ENCODE measurements at places on chromosomes 7 and 10. TPM values are rescaled to one million over a fixed set of nuclear protein-coding genes. Genes with fewer than 3 reads are reported as not detected.
A peak's percentile ranks its signal among the peaks of the same experiment; 100 is the strongest.

DNA sequence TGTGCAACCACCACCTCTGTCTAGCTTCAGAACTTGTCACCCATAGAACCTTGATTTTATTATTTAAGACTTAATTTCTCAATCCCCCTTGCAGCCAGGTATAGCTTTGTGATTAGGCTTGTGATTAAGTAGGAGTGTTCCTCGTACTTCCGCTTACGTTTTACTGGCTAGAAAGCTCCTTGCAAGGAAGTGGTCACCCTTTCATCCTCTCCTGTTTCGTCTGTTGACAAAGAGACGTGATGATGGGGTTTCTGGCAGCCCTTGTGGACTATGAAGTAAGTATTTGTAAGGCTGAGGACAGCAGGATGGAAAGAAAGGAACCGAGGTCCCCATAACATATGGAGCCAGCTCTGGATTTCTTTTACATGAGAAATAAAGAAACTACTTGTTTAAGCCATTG is 86.5 kb upstream of the KDM7A start:
- DNase-seq = no peak

RASA4B gene
- 6.7 TPM for total RNA-seq

DNA sequence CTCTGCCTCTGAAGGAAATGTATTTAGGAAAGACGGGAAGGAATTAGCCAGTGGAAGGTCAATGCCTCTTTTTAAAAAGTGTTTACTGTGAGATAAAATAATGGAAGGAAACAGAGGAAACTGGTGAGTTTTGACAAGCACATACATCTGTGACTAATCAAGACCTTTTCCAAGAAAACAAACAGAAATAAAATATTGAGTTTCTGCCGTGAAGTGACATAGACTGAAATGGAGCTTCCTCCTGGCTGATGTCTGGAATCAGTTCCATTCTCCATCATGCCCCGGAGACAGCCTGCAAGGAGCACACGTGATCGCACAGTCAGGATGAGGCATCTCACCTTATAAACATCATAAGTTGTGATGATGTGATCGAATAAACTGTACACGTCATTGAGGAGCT is 30.7 kb downstream of the TECTB start:
- peak; percentile 55 for DNase-seq

DNA sequence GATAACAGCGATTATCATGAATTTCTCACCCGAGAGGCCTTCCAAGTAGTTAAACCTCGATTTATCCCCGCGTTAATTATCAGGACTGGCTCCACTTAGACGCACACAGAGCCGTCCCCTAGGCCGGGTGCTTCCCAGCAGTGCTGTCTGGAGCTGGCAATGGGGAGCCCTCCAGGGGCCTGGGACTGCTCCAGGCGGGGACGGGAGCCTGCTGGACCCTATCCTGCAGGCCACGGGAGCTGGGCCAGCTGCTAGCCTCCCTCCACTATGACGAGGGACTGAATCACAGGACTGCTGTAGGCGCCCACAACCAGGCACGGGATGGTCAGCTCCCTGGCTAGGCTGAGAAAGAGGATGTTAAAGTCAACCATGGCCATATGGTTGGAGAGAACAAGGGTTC is 229.1 kb downstream of the ELFN1 start:
- DNase-seq = no peak

DNA sequence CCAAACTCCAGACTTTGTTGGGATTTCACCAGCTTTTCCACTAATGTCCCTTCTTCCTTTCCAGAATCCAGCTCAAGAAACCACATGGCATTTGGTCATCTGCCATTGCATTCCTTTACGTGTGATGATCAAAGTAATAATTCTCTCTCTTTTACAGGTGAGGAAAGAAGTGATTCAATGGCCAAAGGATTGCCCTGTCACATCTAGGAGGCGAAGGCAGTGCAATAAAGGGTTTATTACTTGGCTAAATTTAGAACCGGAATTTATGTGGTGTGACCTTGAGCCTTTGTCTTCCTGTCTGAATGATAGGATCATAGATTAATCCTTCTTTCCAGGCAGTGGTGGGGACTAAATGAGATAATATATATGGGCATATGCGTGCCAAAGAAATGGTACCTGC is 58.3 kb upstream of the COBL start:
- DNase-seq = no peak

MYO1G gene
- 2.6 TPM for total RNA-seq

CC2D2B gene
- 1.6 TPM for total RNA-seq

SCART1 gene
- 2.5 TPM for total RNA-seq

GRCh38 chr7:2149672-2150444 is 82.9 kb downstream of the MAD1L1 start:
- no peak for DNase-seq

- no peak for DNase-seq
These were observed 362.7 kb upstream of the SHH start for GRCh38 chr7:156175003-156175402.

All from skin of body (tissue), 3 donors.